ENCODE measurements at places on chromosomes 4 and X. TPM values are rescaled to one million over a fixed set of nuclear protein-coding genes. Genes with fewer than 3 reads are reported as not detected.

GRCh38 chr4:2806390-2807355 lies 13.8 kb downstream of the SH3BP2 start:
- DNase-seq = no peak

GRCh38 chr4:118962540-118962939 lies 73.9 kb downstream of the SYNPO2 start:
- no peak for DNase-seq

DNA sequence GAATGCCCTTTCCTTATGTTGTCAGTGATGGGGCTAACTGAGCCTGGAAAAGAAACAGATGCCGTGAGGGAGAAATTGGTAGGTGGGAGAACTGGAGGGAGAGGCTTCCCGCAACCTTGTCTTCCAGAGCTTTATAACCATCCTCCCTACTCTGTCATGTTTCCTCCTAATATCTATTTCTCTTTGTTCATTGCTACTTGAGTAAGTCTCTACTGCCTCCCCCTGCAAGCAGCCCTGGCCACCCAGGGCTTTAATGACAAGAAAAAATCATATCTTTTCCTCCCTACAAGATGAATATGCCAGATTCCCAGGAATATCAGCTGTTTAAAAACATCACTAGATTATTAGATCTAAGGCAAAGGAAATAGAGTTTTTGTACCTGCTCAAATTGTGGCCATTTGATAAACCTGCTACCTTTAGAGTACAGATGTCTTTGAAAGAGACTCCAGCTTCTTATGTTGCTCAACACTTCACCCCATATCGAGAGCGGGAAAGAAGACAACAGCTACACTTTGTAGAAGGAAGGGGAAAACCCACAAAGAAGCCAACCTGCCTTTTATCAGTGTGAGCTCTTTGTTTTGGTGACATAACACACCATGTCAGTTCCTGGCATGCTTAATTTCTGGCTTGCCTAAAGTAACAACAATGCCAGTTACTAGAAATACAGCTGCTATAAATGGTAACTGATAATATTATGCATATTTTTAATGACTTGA lies 186.6 kb upstream of the LEF1 start:
- DNase-seq = no peak

DNA sequence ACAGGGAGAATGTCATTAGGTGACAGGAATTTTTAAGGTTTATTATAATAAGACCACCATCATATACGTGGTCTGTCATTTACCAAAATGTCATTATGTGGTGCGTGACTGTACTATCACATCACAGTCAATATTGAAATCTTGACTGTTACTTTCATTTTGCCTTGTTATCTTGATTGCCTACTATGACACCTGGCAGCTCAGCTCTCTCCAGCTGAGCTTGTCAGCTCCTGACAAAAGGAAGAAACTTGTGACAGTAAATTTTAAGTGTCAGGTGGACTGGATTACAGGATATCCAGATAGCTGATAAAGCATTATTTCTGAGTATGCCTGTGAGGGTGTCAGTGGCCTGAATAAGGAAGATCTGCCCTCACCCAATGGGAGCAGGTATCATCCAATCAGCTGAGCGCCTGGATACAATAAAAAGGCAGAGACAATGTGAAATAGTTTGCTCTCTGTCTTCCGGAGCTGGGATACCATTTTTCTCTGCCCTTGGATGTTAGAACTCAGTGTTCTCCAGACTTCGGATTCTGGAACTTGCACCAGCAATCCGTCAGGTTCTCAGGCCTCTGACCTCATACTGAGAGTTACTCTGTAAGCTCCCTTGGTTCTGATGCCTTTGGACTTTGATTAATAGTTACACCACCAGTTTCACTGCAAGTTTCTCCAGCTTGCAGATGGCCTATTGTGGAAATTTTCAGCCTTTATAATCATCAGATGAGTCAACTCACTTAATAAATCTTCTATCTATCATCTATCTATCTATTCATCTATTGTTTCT lies 1454.7 kb upstream of the IGFBP7 start:
- DNase-seq = no peak

GRCh38 chr4:86330961-86331742 lies 28.7 kb downstream of the MAPK10 start:
- no peak for DNase-seq

GRCh38 chr4:107708225-107708624 lies 11.8 kb downstream of the PAPSS1 start:
- DNase-seq = no peak

GRCh38 chrX:39356119-39356807 lies 555.0 kb downstream of the MID1IP1 start:
- no peak for DNase-seq

GRCh38 chrX:150159537-150159936 lies 203.6 kb upstream of the MAMLD1 start:
- no peak for DNase-seq

DNA sequence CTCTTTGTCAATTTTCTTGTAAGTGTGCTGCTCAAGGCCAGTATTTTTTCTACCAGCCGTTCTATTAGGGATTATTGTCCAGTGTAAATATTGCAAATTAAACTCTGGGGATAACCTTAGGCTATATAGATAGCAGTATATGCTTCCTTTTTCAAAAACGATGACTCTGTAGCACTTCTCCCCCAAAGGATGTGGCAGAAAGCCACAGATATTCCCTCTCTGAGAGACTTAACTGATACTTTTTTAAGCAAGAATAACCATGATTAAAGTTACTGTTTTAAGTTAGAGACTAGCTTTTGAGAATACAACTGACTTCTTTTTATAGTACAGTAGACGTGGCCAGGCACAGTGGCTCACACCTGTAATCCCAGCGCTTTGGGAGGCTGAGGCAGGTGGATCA lies 130.0 kb downstream of the FHIP1A start:
- DNase-seq = no peak

DNA sequence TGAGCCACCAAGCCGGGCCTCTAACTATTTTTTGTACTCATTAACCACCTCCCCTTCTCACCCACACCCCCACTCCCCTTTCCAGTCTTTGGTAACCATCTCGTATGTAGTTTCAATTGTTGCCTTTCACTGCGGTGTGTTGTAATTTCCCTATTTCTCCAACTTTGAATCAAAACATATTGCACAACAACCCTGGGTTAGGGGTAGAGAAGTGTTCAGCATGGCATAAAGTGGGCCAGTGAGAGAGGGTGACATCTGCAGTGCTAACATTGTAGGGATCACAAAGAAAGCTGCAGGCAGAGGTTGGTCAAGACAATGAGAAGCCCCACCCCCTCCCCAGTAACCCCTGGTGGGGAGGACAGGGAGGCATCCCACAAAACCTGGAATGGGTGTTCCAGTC lies 92.7 kb downstream of the SPATA18 start:
- DNase-seq = no peak

- DNase-seq = no peak
Observed at GRCh38 chr4:28479666-28480065, 1619.0 kb downstream of the STIM2 start.

GRCh38 chrX:50768801-50769200 lies 45.2 kb downstream of the SHROOM4 start:
- DNase-seq = no peak

GC gene
- not detected for total RNA-seq

CHIC2 gene
- 31.4 TPM for total RNA-seq

ITIH6 gene
- total RNA-seq = not detected

ZNF518B gene
- total RNA-seq = 8.4 TPM

Measured in M059J (cell line).